H1 (cell line): ENCODE measurements at places on chromosomes 13 and 19. TPM values are rescaled to one million over a fixed set of nuclear protein-coding genes. Genes with fewer than 3 reads are reported as not detected.

PRX gene
- 5.8 and 6.0 TPM in 2 replicates for total RNA-seq

DNA sequence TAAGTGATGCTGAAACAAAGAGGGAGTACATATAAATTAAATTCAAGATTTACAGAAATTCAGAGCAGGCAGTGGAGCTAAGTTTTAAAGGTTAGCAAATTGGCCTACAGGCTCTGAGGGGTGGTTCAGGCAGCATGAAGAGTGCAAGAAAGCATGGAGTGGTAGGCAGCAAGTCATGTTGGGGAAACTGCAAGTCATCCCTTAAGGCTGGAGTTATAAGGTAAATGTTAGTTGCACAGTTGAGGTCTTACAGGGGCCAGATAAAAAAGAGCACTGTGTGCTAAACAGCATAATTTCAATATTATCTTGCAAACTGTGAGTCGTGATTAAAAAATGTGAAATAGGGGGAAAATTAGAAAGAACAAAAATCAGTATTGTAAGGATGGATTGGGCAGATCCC, 106.2 kb downstream of the VWA8 start:
- H3K4me1 ChIP-seq = no peaks in the 10 kb centered on the region
- no peak overlapping the region for H3K27ac ChIP-seq
- H3K36me3 ChIP-seq = no peaks in the 10 kb centered on the region; the same call in 1 of the 2 replicates
- no peak overlapping the region for H3K4me3 ChIP-seq

- H3K4me3 ChIP-seq = no peak overlapping the region
- no peaks in the 10 kb centered on the region for H3K36me3 ChIP-seq
- peaks cover 1% of the 10 kb centered on the region; the same call in 1 of the 2 replicates for H3K4me1 ChIP-seq
- no peak overlapping the region for H3K27ac ChIP-seq
- no peaks in the 10 kb centered on the region for H3K27me3 ChIP-seq
- no peak for DNase-seq
These were observed 62.7 kb upstream of the CSNK1A1L start for GRCh38 chr13:37168151-37168550.

GRCh38 chr19:926589-927350, 935 bp downstream of the ARID3A start:
- DNase-seq = no peak
- H3K4me3 ChIP-seq = peak overlapping the region; percentile 67
- H3K27ac ChIP-seq = no peak overlapping the region
- H3K4me1 ChIP-seq = peaks cover 6% of the 10 kb centered on the region
